ENCODE measurements at places on chromosomes 11 and 22.
A peak's percentile ranks its signal among the peaks of the same experiment; 100 is the strongest.

GRCh38 chr11:67392183-67392715, 463 bp downstream of the RAD9A start:
- no peak for DNase-seq

DNA sequence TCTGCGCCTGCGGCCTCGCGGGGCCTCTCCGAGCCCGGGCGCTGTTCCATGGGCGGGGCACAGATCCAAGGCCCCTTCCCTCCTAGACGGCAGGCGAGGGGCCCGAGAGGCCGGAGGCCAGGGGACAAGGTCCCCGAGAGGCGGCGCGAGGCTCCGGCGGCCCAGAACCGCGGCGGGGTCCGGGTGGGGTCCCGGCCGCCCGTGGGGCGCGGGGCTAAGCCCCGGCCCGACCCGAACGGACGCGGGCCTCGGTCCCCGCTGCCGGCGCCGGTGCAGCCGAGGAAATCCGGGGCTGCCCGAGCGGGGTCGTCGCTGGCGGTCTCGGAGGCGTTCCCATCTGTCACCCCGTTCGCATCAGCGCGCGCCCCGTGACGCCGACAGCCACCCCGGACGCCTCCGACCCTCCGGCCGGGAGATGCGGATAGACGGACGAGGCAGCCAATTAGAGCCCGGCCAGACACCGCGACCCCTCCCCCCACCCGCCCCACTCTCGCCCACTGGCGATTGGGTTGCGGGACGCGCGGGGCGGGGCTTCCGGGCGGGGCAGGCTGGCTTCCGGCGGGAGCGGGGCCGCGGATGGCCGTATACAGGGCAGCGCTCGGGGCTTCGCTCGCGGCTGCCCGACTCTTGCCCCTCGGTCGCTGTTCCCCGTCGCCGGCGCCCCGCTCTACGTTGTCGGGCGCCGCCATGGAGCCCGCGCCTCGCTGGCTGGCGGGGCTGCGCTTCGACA, at the start of gene SELENOO:
Gene SELENOO (plus strand): TSS at position 551 of the 730 bp plus-strand sequence. CDS start 26 bp downstream, at position 577.
- peak; percentile 98 for DNase-seq

DNA sequence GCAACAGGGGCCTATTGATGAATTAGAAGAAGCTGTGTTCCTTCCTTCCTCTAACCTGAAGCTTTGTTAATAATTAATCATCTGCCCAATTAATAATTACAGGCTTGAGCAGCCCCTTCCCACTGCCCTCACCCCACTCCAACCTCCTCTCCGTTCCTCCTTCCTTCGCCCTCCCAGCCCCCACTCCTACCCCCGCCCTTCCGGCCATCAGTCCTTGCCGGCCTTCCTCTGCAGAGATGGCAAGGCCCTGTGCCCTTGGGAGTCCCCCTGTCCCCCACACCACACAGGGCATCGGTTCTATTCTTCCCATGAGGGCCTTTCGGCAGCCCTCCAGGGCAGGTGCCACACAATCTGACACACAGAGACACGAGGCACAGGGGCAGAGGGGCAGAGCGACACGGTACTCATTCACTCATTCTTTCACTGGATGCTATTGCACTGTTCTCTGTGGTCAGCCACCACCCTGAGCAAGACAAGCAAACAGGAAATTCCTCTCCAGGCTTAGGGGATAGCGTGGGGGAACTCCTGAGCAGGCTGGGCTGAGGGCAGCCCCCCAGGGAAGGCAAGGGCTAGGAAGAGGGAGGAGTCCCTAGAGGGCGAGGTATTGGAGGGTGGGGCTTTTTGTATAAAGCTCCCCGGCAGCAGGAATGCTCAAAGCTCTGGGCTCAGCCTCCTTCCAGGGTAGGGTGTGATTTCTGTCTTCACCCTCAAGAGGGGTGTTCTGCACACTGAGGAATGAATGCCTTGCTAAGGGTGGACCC, 14.7 kb downstream of the MGAT3 start:
- DNase-seq: no peak

GRCh38 chr11:27420722-27421572, 51.6 kb downstream of the LGR4 start:
- no peak for DNase-seq

DNA sequence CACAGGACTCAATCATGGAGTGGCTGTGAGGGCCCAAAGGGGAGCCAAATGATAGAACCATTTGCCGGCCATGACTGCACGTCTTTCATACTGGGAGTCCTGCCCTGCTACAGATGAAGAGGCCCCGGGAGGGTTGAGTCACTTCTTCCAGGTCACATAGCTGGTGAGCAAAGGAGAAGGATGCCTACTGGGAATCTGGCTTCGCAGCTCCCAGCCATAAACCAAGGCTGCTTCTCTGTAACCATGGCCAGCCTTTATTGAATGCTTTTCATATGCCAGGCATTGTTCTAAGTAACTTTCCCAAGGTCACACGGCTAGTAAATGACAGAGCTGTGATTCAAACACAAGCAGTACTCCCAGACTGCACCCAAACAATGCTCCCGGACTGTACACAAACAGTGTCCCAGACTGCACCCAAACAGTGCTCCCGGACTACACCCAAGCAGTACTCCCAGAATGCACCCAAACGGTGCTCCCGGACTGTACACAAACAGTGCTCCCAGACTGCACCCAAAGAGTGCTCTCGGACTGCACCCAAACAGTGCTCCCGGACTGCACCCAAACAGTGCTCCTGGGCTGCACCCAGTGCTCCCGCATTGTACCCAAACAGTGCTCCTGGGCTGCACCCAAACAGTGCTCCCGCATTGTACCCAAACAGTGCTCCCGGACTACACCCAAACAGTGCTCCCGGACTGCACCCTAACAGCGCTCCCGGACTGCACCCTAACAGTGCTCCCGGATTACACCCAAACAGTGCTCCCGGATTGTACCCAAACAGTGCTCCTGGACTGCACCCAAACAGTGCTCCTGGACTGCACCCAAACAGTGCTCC, 89.8 kb downstream of the FBXO7 start:
- DNase-seq: peak; percentile 57

GRCh38 chr11:96155627-96156378, 187.2 kb downstream of the MAML2 start:
- peak; percentile 91 for DNase-seq

DNA sequence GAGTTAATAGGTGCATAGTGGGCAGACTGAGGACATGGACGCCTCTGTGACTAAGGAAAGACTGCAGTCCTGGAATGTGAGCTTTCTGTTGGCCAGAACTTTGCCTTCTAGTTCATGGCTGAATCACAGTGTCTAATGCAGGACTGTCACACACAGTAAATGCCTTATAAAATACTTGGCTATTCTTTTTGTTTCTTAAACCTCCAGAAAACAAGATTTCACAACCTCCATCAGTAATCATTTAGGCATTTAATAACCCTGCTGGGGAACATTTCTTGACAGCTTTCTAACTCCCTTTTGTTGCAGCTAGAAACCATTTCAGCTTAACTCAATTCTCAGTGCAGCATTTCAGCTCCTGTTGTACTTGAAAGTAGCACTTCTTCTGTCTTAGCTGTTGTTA, 335.8 kb upstream of the DDI1 start:
- DNase-seq: no peak

GRCh38 chr11:127106938-127107337, 106.4 kb upstream of the KIRREL3 start:
- no peak for DNase-seq

DNA sequence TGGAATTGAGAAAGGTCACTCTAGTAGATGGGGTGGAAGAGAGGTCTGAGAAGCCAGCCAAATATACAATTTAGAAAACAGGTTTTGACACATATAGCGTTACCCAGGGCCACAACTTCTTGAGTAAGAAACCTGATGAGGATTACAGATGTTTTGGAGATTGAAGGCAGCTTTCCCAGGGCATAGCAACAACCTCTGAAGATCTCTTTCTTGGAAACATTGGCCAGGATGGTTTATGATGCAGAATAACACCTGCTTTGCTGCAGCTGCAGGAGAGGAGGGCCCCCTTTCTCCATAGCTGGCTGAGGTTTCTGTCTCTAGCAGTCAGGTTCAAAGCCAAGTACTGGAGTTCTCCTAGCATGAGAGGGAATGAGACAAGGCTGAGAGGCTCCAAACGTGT, 75.1 kb upstream of the NUP50 start:
- no peak for DNase-seq

GRCh38 chr11:126262216-126262615, 6.5 kb downstream of the SRPRA start:
- DNase-seq: no peak
